ENCODE measurements at places on chromosomes 12 and 14.

- no peak for DNase-seq
Observed at GRCh38 chr14:38517426-38517825, 261.5 kb upstream of the CLEC14A start.

GRCh38 chr14:58783792-58784511 lies 146.2 kb downstream of the DACT1 start:
- no peak for DNase-seq

GRCh38 chr12:9719790-9720189 lies 13.1 kb downstream of the CLECL1 start:
- no peak for DNase-seq

DNA sequence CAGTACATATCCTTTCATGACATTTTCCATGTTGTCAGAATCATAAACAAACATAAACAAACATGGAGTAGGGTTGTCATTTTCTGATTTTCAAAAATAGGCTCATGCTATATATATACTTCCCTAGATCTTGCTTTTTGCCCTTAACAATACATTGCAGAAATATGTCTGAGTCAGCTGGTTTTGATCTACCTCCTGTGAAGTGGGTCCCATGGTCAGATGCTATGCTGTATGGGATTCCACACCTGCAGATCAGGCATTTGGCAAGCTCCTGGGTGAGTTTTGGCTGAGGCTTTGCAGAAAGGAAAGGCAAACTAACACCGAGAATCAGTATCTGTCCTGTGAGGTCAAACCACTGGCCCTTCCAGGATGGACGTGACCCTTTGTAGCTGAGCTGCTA lies 183.0 kb upstream of the ARID2 start:
- no peak for DNase-seq

All from NCI-H2081 treated with DMSO at 0.1 percent for 48 hours (cell line).